ENCODE measurements at places on chromosomes 5 and 9.

- no peak for DNase-seq
Measured at GRCh38 chr5:43553381-43553780, 3.5 kb downstream of the PAIP1 start.

DNA sequence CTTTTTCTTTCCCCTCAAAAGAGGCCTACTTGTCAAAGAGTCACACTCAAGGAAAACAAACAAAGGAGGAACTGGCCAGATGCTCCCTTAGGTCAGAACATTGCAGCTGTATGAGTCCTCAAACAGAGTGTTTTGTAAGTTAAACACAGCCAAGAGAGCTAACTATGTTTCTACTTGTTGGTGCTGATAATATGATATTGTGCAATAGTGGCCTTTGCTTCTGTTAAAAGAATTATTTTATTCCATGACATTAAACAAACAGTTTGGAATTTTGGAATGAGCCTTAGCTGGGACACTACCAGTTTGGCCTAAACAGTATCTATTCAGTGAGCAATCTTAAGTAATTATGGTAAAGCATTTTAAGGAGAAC, 56.0 kb upstream of the TPD52L3 start:
- no peak for DNase-seq

DNA sequence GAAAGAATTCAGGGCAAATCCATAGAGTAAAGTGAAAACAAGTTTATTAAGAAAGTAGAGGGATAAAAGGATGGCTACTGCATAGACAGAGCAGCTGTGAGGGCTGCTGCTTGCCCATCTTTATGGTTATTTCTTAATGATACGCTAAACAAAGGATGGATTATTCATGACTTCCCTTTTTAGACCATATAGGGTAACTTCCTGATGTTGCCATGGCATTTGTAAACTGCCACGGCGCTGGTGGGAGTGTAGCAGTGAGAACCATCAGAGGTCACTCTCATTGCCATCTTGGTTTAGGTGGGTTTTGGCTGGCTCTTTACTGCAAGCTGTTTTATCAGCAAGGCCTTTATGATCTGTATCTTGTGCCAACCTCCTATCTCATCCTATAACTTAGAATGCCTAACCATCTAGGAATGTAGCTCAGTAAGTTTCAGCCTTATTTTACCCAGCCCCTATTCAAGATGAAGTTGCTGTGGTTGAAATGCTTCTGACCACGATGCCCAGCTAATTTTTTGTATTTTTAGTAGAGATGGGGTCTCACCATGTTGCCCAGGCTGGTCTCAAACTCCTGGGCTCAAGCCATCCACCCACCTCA, 42.1 kb downstream of the RFK start:
- DNase-seq, result no peak

GRCh38 chr9:126454215-126454614, 127.6 kb downstream of the MVB12B start:
- DNase-seq, result no peak

DNA sequence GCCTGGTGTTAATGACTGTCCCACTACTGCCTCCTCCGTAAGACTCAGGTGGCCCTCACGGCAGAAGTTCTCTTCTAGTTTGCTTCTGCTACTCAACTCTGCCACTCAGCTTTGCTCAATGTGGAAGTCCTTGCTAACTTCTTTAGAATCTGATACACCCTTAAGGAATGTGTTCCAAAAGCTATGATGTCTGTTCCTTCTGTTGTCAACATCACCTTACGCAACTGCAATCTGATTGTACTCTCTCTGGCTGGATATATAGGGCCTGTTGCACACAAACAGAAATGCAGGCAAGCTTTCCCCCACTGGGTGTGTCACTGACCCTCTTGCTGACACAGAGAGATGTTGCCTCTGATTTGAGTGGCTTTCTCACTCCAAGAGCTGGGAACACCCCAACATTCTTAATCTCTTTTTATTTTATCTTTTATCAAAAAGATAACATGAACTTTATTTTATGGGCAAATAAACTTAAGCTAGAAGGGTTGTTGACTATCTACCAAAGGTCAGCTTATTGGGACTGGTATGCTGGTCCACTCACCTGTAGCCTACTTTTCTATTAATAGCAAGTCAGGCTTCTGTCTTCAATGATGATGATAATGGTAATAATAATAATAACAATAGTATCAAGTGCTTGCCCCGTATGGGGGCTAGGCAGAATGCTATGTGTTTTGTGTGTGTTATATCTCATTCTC, 25.2 kb downstream of the TMEM252 start:
- DNase-seq, result no peak

DNA sequence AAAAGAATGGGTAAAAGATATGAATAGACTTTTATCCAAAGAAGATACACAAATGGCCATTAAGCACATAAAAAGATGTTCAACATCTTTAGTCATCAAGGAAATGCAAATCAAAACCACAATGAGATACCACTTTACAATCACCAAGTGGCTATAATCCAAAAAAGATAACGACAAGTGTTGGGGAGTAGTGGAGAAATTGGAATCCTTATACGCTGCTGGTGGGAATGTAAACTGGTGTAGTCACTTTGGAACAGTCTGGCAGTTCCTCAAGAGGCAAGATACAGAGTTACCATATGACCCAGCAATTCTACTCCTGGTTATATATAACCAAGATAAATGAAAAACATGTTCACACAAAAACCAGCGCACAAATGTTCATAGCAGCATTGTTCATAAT, 234.9 kb downstream of the SPATA31D1 start:
- DNase-seq, result no peak

DNA sequence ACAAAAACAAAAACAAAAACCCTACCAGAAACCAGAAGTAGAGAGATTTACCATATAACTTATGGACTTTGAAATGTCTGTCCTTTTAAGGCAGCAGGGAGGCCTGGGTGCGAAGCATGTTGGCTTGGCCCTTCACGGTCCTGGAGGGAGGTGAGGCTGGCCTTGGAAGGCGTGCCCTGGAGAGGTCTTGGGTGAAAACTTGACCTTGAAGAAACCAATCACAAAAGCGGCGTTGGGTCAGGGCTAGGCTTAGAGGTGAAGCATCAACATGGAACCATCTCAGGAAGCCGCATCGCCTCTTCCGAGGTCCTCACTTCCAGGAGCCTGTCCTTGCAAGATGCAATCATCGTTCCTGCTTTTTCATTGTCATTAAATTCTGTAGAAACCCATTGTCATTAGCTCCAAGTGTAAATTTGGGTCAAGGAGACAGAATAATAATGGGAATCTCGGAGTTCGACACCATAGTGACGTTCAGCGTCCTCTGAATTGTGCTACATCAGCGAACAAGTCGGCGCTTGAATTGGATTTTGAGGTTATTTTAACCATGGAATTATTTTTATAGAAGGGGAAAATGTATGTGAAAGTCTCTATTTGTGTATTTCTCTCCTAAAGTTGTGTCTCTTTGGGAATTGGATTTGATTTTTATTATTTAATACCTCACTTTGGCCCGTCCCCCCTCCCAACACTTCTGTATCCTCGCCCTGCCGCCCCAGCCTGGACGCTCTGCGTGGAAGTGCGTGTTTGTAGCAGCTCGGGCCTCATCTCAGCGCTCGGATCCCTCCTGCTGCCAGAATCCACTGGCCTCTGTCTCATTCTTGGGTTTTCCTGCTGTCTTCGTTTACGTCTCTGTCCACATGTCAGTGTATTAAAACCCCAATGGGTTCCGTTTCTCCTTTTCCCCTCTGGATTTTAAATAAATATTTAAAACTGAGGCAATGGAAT, 11.1 kb upstream of the ORM1 start:
- DNase-seq, result no peak

All from activated T-cell treated with anti-CD3 and anti-CD28 coated beads, Interleukin-2, amount 50 U/mL, for 4 hours (primary cell).